Fibroblast of skin of abdomen (primary cell): ENCODE measurements at places on chromosomes 4 and X.
A peak's percentile ranks its signal among the peaks of the same experiment; 100 is the strongest.

- DNase-seq = no peak
Observed at GRCh38 chrX:129983575-129984110, 1.2 kb downstream of the BCORL1 start.

- no peak for DNase-seq
Observed at GRCh38 chrX:9529223-9529622, 64.4 kb downstream of the TBL1X start.

- no peak for DNase-seq
Observed at GRCh38 chr4:87044511-87045233, 109.9 kb downstream of the AFF1 start.

GRCh38 chrX:15437724-15438123 is 53.5 kb upstream of the VEGFD start:
- no peak for DNase-seq

DNA sequence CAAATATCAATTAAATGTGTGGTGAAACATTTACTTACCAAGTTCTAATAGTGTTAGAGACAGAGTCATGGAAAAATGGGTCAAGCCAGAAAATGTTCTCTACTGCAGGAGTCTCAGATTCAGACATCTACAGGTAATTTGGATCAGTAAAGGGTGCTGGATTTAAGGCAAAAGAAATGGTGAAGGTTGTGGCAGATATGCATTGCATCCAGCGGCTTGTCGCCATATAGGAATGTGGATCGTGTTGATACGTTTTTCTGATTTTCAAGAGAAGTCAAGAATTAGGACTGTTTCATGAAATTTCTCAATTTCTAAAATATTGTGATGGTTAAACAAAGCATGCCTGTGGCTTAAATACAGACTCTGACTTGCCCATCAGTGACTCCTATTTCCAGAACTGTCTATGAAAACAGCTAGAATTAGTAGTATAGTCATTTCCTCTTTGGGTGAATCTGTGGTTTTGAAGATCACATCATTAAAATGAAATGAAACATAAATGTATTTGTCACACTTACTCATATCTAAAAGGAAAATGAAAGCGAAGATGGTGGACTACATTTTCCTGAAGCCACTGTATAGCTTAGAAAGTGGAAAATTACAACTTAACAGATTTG is 110.1 kb upstream of the VEGFC start:
- peak; percentile 96 for DNase-seq

DNA sequence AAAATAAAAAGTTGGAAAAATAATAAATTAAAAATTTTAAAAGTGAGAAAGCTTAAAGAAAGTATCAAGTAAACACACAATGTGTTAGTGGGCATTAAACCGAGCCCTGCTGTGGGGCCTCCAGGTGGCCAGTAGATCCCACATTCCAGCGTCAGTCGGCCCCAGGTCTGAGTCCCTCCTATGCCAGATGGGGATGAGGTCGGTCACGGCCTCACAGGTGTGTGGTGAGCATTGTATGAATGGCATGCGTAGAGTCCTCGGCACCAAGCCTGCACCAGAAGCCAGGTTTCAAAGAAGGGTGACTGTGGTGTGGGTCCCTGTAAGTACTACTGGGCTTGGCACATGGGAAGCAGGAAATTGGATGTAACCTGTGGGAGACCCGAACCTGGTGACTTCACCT is 75.6 kb upstream of the MSX1 start:
- DNase-seq = no peak
